Kidney epithelial cell (primary cell): ENCODE measurements at places on chromosomes 4 and X. TPM values are rescaled to one million over a fixed set of nuclear protein-coding genes. Genes with fewer than 3 reads are reported as not detected.

DNA sequence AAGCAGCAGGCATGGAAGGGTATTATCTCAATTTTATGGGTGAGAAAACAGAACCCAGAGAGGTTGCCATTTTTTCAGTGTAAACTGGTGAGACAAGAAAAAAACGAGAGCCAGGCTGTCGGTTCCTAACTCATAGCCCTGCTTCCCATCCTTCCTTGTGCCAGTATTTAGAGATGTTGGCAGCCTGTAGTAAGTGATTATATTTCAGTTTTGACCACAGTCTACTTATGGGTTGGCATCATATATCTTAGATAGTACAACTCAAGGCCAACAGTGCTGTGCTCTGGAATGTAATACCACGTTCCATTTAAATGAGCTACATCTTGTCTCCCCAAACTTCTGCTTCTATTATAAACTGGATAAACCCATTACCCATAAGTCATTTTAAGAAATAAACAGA lies 40.8 kb downstream of the XK start:
- DNase-seq = no peak

- no peak for DNase-seq
These were observed 65.7 kb downstream of the CLCN5 start for GRCh38 chrX:49988143-49988542.

- DNase-seq = no peak
These were observed 202.7 kb downstream of the OR13H1 start for GRCh38 chrX:131746491-131746968.

DNA sequence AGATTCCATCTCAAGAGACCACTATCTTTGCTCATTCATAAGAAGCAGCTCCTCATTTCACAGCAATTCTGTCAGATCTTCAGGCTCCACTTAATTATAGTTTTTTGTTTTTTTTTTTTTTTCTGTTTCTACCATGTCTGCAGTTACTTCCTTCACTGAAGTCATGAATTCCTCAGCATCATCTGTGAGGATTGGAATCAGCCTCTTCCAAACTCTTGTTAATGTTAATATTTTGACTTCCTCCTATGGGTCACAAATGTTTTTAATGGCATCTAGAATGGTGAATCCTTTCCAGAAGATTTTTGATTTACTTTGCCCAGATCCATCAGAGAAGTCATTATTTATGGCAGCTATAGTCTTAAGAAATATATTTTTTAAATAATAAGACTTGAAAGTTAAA lies 53.1 kb downstream of the BMP2K start:
- DNase-seq = no peak

The NMU gene
- 0.55 and 0.71 TPM in 2 replicates for total RNA-seq

The FAM47A gene
- not detected in 2 replicates for total RNA-seq

The PLCXD1 gene
- 13.8 and 20.2 TPM in 2 replicates for total RNA-seq

DNA sequence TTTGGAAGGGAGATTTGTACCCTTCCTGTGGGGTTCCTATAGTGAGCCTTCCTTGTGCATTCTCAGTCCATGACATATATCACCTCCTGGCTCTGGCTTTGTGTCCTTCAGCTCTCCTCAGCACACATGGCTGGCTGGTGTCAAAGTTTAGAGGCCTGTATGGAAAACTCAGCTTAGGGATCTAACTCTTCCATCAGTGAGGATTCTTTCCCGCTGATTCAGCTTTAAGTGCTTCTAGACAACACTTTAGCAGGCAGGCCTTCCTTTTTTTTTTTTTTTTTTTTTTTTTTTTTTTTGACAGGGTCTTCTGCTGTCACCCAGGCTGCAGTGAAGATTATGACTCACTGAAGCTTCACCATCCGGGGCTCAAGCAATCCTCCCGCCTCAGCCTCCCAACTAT lies 84.2 kb downstream of the NPNT start:
- DNase-seq = peak; percentile 34

The UGT2A1 gene
- not detected in 2 replicates for total RNA-seq

- no peak for DNase-seq
These were observed 102.7 kb downstream of the SPCS3 start for GRCh38 chr4:176422511-176422910.

The HTR2C gene
- total RNA-seq = not detected in 2 replicates

DNA sequence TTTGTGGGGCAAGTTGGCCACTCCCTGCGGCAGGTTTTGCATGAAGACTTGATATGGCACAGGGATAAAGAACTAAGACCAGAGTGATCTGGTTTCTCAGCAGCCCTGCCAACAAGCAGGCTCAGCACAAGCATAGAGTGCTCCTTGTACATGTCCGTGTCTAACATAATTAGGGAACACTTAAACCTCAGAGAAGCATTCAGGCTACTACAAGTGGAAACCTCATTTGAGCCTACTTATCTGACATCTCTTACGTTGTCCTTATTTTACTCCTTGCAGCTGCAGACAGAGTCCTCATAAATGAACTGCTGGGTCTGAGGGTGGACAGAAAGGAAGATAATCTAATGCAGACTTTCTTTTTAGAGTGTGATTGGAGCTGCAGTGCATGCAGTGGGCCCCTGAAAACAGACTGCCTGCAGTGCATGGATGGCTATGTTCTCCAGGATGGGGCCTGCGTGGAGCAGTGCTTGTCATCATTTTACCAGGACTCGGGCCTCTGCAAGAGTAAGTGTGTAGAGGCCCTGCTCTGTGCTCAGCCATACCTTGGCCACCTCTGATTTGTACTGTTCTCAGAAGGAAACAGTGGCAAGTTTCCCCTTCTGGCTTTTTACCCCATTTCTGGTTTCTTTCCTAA lies 179.1 kb upstream of the ANXA3 start:
- DNase-seq = no peak

The C1QTNF7 gene
- not detected in 2 replicates for total RNA-seq

The PRKG2 gene
- 2.3 and 4.8 TPM in 2 replicates for total RNA-seq

DNA sequence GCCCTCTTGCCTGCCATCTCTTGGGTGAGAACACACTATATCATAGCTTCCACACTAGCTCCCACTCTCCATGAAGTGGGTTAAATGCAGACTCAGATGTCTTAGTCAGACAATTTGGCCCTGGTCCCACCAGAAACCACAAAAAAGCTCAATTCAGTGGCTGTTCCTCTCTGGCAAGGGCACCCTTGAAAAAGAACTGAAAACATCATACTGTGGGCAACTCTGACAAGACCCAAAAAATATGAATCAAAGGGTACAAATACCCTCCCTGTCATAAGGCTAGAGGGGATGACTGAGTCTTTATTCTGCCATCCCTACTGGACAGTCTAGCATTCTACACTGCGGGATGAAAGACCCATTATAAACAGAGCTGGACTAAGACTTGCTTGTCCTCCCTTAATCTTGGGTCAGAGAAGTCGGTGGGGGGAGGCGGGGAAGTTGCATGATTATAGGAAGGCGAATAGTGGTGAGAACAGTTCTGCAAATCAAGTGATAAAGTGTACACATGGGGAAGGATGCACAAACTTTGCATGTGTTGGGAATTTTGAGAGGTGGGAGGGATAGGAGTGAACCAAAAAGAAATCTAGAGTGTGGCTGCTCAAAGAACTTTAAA lies 172.1 kb downstream of the OPHN1 start:
- DNase-seq = no peak

DNA sequence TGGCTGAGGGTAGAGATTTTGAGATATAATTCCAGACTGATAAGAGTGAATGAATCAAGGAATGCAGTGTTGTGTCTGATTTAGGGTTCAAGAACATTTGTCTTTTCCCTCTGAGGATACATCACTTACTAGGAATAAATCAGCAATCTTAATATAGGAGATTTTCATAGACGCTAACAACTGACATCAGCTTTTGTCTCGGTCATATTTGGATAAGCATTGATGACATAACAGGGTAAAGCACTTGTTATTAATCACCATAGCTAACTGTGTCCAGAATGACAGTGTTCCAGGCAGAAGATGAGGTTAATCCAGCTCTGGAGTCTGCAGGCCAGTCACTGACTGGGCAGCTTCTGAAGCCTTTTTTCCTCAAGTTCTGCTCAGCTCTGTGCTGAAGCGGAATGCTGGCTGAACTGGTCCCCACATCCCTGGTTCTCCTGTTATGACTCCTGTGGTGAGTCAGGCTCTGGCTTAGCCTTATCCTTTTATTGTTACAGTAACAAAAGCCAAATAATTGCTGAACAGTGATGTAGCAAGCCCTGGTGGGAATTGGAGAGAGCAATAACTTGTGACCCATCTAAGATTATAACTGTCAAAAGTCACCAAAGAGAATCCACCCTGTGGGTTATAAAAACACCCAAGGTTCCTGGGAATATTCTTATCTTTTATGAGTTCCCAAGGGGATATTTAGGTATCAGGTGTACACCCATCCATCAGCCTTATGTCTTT lies 41.8 kb downstream of the FNIP2 start:
- peak; percentile 96 for DNase-seq

DNA sequence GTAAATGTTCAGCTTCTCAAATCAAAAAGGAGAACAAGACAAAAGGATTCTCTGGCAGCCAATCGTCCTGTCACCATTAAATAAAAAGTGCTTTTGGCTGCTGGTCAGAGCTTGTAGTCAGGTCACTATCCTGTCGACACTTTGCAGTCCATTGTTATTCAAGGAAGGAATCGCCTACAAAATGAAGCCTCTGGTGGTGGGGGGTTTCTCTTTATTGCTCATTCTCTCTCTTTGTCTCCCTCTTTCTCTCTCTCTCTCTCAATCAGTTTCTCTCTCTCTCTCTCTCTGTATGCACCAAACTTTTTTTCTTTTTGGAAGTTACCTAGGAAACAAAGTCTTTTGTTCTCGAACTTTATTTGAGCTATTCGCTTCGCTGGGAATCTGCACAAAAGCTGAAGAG lies 17.6 kb upstream of the SCML1 start:
- DNase-seq = no peak

DNA sequence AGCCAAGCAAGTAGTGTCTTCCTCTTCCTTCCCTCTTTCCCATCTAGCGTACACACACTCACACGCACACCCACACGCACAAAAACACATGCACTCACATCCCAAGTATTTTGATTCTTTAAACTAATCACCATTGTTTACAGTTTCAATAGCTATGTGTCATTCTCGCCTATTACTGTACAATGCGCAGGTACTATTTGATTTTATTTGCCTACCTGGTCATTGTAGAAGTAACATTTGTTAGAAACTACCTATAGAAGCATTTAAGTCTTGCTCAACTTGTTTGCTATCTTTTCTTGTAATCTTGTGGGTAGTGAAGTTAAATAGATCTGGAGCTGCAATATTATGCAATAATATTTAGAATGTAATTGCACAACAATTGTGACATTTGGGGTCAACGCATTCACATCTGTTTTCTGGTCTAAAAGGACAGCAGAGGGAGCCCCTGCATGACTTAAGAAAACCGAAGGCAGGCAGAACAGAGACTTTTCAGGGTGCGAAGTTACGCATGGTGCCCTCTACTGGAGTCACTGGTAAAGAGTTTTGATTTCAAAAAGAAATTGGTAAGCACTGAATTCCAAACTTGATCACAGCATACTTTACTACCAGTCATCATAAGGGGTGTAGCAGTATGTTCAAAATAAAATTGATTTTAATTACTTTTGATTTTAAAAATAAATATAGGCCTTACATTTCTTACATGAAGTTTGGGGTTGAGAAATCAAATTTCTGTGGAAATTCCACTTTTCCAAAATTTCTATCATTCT lies 503.3 kb upstream of the FAM241A start:
- peak; percentile 65 for DNase-seq

DNA sequence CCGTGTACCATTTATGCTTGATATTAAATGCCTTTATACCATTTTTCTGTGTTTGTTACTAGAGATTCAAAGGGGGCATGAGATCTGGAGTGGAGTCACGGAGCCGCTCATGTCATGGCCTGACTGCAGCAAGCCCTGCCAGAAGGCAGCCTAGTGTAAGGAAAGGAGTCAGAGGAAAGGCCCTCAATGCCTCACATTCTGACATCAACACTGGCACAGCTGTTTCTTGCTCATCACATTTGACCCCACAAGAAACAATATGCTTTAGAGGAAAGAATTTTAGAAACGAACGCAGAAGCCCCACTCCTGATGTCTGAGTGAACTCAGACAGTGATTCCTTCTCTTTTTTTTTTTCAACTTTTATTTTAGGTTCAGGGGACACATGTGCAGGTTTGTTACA lies 322.4 kb upstream of the CPEB2 start:
- no peak for DNase-seq

DNA sequence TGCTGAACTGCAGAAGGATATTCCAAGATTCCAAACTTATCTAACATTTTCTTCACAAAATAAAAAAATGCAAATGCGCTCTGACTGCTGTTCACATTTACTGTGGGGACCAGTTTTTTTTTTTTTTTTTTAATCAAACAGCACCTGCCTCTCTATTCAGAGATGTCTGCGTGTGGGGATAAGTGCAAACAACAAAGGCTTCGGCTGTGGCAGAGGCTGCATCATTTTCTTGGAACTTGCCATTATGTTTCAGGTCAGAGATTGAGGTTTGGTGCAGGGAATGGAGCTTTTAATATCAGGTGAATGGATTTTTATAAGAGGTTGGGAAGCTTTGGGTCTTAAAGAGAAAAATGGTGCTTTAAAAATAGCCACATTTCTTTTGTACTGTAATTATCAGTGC lies 78.2 kb upstream of the TET2 start:
- DNase-seq = no peak
